ENCODE measurements at places on chromosomes 12 and 14.

GRCh38 chr12:108875682-108876361 lies 4.1 kb upstream of the DAO start:
- peak; percentile 72 for DNase-seq

DNA sequence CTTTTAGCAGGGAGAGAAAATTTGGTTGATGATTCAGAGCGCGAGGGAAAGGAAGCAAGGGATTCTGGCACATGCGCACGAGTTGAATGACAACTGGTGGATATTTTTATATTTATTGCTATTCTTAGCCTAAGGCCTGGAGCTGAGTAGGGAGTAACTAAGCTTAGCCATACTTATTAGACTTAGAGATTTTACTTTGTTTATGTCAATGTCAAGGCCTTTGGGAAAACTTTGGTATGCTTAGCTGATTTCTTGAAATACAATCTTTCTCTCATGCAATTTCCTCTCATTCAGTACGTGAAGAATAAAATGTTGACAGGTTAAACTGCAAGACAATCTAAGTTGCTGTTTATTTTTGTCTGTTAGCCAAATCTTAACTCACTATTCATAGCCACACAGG lies 101.1 kb downstream of the CRADD start:
- no peak for DNase-seq

GRCh38 chr14:37046815-37047214 lies 125.6 kb downstream of the SLC25A21 start:
- no peak for DNase-seq

GRCh38 chr12:57224973-57225679 lies 4.4 kb upstream of the SHMT2 start:
- DNase-seq = peak; percentile 75

- no peak for DNase-seq
Observed at GRCh38 chr14:54695196-54695595, 128.3 kb downstream of the SAMD4A start.

GRCh38 chr12:32049956-32050355 lies 56.7 kb upstream of the BICD1 start:
- DNase-seq = no peak

- peak; percentile 44 for DNase-seq
Observed at GRCh38 chr12:10363914-10364814, 25.7 kb downstream of the KLRK1 start.

Data from common myeloid progenitor, CD34-positive (primary cell).